ENCODE measurements at places on chromosomes 3 and 15.

GRCh38 chr3:190577225-190577624 is 63.3 kb downstream of the IL1RAP start:
- DNase-seq, result no peak

DNA sequence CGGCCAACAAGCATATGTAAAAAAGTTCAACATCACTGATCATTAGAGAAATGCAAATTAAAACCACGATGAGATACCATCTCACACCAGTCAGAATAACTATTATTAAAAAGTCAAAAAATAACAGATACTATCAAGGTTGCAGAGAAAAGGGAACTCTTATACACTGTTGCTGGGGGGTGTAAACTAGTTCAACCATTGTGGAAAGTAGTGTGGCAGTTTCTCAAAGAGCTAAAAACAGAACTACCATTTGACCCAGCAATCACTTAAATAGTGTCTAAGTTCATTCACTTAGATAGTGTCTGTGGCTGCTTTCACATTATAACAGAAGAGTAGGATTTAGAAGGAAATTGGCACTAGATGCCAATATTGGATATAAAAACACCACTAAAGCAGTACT is 49.7 kb downstream of the CGGBP1 start:
- no peak for DNase-seq

- DNase-seq, result no peak
Observed at GRCh38 chr3:59762941-59763340, 713.1 kb upstream of the CFAP20DC start.

DNA sequence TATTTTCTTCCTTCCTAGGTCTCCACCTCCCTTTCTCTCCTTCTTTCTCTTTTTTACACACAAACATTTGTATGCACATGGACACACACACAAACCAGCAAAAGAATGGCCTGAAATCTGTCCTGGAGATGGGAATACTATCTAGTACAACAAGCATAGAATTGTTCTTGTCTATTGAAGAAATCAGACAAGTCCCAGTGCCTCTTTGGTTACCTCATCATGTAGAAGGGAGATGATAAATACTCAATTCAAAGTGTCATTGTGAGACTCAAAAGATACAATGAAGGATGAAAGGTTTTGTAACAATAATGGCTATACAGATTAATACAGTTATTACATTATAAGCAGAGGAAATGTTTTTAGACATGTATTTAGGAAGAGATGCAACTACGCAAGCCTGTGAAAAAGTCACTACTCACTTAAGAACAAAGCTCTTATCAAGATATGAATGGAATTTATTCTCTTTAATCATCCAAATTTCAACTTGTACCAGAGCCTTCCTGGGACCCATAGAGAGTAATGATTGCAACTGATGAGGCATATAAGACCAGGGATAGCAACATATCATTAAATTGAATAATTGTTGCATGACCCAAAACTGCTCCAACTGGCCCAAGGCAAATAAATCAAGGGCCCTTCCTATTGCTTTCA is 43.2 kb downstream of the P3H2 start:
- DNase-seq, result no peak

DNA sequence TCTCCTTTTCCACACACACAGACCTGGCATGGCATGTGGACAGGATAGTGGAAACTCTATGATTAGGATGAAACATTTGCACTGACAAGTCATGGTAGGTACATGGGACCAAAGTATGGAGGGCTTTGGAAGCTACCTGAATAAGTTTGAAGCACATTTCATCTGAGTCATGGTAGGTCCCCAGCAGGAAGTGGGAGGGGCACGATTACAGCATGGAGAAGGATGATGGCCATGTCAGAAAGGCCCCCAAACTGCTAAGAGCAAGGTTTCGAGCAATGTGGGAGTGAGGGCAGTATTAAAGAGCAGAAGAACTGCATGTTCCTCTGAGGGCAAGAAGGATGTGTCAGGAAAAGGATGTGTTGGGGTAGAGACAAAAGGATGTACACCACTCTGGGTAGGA is 51.5 kb upstream of the CSTA start:
- no peak for DNase-seq

DNA sequence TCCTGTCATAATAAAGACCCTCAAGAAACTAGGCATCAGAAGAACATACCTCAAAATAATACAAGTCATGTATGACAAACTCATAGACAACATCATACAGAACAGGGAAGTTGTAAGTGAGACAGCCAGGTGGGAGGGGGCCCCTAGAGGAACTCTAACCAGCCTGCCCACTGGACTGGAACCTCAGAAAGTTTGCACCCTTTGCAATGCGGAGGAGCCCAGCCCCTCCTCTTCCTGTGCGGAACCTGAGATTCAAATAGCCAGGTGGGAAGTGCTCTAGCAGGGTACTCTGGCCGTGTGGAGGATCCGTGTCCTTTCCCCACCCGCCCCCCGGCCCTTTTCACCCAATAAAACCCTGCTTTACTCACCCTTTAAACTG is 387.0 kb upstream of the CBLB start:
- no peak for DNase-seq

DNA sequence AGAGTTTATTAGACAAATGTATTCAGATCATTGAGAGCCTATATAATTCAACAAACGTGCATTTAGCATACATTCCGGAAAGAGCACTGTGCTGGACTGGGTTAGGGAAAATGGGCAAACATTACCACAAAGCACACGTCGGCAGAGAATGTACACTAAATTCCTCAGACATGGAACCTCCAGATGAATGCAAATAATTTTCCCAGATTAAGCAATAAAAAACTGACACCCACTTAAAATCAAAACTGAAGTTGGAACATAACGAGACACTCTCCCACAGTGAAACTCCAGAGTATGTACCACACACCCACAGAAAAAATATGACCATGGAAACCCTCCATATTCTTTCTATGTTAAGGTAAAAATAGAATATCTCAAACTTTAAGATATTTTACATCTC is 4.8 kb downstream of the SECISBP2L start:
- no peak for DNase-seq

DNA sequence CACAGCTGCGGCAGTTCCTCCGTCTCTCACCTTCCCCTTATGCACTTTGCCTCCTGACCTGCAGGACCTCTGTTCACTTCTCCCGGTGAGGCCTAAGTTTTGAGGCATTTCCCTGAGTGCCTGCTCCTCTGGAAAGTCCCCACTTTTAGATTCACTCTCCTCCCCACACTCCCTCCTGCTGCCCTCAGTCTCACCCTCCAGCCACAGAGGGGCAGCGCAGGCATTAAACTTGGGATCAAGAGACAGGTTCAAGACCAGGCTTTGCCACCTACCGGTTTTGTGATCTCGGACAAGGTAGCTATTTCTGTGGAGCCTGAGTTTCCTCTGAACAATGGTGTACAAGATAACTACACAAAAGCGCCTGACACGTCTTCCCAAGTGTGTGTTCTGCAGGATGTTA is 19.4 kb downstream of the SLC6A11 start:
- no peak for DNase-seq

DNA sequence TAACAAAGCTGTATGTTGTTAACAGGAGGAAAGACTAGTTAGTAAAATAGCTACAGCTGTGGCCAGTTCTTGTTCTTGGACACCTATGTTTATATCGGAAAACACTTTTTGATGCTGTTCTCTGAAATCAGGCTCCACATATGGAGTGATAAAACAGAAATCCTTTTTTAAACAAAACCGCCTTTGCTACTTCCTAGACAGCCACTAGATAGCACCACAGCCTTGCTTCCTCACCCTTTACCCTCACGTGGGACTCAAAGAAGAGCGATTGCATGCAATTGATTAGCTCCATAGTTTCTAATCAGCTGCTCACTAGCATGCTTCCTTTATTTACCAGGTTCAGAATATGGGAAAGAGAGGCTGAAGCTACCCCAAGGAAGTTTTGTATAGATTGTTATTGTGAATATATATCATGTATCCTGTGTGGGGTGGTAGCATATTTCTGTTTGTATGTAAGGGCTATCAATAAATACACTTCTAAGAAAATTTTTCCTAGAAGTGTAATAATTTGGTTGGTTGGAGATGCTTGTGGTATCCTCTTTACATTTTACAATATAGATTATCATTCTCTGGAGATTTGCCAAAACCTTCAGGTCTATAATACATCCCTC is 4.3 kb upstream of the MTFMT start:
- DNase-seq, result peak; percentile 14

DNA sequence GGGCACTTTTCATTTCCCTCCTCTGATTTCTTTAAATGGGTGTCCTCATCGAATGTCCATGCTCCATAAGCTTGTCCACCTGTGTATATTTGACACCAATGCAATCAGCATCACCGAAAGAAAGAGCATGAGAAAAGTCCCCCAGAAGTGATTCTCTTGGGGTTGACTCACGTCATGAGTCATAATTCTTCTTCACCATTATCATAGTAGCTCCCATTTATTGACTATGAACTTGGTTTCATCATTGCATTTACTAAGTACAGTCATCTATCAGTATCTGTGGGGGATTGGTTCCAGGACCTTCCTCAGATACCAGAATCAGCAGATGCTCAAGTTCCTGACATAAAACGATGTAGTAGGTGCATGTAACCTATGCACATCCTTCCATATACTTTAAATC is 372.5 kb upstream of the CFAP20DC start:
- no peak for DNase-seq

DNA sequence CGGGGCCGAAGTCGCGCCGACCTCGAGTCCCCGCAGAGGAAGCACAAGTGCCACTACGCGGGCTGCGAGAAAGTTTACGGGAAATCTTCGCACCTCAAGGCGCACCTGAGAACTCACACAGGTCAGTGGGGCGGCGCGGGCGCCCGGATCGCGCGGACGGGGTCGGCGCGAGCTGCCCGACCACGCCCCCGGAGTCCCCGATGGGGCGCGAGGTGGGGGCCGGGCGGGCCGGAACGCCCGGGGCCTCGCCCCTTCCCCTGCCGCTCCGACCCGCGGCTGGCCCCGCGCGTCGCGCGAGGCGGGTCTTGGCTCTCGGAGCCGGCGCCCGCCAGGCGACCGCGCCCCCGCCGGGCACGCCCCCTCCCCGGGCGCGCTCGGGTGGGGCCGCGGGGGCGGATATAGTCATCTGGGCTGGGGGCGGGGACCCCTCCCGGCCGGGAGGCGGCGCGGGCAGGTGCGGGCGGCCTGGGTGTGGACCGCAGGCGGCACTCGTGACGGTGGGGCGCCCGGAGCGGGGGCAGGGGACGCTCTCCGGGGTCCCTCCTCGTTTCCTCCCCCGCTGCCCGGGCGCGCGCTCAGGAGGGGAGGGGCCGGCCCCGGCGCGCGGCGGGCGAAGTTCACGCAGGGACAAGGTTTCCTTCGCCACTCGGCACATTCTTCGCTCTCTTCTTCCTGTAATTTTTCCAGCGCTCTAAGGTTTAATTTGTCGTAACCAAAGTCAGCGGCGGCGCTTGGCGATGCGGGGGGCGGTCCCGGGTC is 1.2 kb downstream of the KLF13 start:
- peak; percentile 81 for DNase-seq

DNA sequence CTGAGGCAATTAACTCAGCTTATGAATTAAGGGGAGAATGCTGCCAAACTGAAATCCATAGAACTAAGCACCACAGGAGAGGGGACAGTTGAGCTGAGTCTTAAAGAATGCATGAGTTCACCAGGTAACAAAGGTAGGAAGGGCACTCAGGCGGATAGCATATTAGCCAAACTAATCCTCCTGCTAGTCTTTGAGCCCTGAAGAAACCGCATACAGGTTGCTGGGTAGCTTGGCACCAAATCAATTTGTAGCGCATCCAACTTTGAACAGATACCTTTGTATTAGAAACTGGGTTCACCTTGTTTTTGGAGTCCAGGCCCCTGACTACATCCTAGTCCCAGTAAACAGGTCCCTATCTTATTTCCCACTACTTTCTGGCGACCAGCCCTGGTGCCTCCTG is 93.7 kb downstream of the FRMD4B start:
- DNase-seq, result no peak

DNA sequence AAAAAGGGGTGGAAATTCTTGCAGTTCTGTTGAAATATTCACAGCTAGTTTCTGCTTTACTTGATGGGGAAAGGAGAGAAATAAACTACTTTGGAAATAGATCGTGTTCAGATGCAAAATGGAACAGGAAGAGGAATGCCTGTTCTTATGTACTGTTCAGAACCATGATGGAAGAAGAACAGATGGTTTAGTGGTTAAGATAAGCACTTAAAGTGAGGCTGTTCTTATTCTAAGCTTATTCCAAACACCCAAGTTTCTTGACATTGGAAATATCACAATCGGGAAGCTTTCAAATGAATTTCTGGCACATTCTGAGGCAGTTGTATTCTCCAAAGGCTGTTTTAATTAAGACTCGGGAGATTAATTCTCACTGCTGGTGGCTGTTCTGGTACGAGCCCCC is 228.5 kb downstream of the LSAMP start:
- no peak for DNase-seq

DNA sequence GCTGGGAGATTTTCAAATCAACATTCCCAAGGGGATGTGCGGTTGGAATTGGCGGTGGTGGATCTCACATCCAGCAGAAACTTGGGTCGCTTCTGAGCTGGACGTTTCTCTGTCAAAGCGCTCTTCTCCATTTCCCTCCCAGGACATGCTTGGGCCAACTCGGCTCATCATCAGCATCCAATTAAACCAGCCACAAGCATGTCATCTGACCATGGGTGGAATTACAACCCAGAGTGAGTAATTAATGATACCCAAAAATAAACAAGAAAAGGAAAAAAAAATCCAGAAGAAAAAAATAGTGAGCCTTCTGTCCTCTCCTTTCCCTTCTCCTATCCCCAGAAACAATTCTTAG is 111.2 kb downstream of the XXYLT1 start:
- no peak for DNase-seq

GRCh38 chr3:15665510-15666150 is 64.1 kb downstream of the BTD start:
- no peak for DNase-seq

DNA sequence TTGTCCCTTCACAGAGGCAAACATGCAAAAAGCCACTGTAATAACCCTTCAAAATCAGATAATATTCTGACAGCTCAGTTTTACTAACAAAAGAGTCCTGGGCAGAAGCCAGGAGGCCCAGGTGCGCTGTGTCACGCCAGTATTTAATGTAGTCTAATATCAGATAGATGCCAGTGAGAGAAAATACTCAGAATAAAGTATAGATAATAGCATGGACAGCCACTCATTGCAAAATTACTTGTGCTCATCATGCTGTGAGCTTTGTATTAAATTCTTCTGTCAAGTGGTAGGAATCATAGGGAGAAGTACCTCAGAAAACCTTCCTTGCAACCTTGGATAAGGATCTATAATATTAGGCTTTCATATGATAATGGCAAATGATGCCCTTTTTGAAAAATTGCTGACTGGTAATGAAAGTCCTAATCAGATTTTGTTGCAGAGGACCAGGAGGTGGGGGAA is 1154.3 kb downstream of the ROBO1 start:
- no peak for DNase-seq

DNA sequence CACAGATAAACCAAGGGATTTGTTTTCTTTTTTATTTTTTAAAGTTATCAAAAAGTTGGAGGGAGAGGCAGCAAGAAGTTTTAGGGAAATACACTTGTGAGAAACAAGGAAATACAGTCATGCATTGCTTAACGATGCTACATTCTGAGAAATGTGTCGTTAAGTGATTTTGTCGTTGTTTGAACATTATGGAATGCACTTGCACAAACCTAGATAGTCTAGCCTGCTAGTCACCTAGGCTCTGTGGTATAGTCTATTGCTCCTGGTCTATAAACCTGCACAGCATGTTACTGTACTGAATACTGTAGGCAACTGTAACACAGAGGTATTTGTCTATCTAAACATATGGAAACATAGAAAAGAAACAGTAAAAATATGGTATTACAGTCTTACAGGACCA is 2.0 kb upstream of the NFKBIZ start:
- DNase-seq, result no peak

All from stimulated activated CD4-positive, alpha-beta T cell treated with anti-CD3 and anti-CD28 coated beads, Interleukin-4, amount 100 ng/mL, for 4 hours (primary cell).